ENCODE measurements at places on chromosomes 6 and 20.

DNA sequence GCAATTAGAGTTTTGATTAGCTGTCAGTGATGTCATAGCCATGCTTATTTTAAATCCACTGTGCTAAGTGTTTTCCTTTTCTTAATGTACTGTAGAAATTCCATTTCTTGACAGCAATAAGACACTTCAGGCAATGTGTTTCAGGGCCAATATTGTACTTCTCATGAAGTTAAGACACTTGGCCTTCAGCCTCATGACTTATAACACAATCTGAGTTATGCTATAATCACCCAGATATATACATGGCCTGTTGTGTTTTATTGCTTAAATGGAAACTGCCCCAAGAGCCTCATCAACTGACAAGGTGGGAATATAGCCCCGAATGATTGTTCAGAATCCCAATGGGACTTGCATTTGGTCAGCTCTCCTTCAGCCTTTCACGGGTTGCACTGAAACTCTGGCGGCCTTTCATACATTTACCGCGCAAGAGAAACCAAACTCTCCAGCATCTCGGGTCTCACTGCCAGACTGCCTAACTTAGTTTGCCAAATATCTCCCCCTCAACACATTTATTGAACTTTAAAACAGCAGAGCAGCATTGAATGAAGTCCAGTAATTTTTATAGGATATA lies 44.2 kb upstream of the TBX18 start:
- DNase-seq: no peak

DNA sequence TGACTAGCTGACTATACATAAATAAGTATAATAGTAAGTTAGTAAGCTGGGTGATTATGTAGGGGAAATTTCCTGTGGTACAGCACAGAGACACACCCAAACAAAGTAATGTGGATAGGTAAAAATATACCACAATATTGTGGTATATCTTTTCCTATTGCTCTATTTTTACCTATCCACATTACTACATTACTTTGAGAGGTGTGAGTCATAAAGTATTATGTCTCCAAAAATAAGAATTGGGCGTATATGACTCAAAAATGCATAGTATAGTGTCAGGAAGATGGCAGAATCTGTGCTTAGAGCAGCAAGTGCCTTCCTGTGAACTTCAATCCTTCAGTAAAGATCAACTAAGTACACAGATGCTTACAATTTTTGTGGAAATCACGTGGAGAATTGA lies 2.7 kb upstream of the SIRPG start:
- DNase-seq: no peak

DNA sequence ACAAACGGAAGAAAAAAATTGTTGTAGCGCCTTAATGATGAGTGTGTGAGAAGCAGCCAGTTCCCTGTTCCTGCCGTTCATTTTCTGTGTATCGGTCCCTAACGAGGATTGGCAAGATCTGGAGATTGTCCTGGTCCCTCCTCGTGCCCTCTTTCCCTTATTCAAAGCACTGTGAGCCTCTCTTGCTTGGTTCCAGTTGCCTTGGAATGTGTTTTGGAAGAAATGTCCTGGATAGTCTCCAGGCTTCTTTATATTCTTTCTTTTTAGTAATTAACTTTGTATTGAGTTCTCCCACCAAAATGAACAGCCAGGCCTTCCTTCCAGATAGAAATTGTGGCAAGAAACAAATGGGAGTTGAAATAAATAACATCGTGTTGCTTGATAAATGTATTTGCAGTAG lies 348.3 kb downstream of the CDH26 start:
- DNase-seq: no peak

DNA sequence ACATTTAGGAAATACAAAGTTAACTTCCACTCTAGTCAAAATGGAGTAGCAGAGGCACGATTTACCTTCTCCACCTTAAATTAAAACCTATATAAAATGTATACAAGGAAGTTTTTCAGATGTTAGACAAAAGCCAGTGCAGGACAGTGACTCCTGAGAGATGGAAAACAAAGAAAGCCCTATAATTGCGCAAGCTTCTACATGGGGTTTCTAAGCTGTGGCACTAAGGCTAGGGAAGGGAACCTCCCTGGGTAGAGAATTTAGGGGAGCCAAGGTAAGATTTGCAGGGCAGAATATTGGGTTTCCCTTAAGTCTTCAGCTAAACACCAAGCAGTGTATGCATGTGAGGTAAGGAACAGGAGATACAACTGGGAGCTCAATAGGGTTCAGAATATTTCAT lies 18.5 kb upstream of the ZC3H12D start:
- DNase-seq: no peak

GRCh38 chr6:158332237-158332636 lies 20.0 kb downstream of the TULP4 start:
- no peak for DNase-seq

GRCh38 chr6:35154262-35154661 lies 13.1 kb upstream of the TCP11 start:
- no peak for DNase-seq

DNA sequence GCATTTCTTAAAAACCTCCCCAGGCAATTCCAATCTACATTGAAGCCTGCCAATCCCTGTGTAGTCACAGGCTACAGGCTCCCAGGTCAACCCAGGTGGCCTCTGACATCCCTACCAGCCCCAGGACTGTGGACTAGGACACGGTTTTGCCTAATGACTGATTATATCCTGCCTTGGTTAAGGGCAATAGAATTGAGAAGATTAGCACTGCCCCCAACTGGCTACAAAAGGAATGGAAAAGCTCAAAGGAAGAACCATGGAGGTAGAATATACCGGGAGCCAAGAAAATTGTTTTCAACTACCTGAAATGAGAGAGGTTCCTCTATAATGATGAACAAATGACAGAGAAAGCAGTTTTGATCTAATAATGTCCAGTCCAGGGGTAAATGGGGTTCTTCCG lies 421.1 kb upstream of the AGPAT4 start:
- no peak for DNase-seq

DNA sequence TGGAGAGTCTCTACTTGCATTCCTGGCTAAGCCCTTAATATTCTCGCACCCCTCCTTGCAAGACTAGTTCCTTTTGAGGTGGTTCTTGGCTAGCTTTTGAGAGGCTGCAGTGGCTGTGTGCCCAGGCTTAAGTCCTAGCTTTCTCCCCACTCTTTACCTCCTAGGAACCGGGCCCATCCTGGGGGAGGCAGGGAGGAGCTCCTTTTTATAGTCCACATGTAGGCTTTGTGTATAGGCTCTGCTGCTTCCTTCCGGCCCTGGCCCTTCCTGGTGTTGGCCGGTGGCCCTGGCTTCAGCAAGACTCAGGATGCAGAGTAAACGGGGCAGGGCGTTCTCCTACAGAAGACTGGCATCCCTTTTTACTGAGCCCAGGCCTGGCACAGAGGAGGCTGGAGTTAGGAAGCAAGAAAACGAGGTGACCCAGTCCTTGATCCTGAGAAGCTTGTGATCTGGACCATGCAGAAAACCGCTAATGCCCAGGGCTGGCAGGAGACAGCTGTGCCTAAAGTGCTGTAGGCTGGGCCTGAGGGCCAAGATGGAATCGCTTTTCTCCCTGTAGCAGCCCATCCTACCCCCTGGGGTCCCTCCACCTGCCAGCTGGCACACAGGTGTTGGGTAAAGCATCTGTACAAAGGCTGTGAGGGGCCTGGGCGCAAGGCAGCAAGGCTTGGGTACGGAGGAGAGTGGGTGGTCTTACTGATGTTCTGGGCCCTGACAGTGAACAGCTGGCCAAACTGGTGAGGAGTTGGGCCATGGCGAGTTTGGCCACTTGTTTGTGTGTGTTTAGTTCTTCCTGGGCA lies 8.7 kb downstream of the PLCG1 start:
- DNase-seq: no peak

DNA sequence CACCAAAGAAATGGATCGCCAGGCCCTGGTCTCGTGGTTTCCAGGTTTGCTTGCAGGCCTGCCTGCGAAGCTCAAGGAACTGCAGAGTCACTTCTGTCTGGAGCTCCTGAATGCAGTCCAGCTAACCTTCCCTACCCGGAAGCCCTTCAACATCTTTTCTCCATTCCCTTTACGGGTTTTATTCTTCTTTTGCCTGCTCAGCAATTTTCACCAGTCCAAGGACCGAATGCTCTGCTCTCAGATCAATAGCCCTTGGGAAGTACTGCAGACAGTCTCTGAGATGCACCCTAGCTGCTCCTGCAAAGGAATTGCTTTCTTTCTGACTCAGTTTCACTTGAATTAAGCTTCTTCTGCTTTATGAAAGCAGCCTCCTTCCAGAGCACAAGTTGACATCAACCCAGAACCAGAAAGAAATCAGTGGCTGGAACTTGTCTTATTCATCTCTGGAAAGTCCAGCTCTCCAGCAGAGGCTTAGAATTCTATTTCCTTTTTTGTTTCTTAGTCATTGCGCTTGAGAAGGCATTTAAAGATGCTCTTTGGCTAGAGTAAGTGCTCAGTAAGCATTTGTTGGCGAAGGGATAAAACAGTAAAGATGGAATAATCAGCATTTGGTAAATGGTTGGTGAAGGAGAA lies 18.7 kb upstream of the YWHAB start:
- DNase-seq: no peak

DNA sequence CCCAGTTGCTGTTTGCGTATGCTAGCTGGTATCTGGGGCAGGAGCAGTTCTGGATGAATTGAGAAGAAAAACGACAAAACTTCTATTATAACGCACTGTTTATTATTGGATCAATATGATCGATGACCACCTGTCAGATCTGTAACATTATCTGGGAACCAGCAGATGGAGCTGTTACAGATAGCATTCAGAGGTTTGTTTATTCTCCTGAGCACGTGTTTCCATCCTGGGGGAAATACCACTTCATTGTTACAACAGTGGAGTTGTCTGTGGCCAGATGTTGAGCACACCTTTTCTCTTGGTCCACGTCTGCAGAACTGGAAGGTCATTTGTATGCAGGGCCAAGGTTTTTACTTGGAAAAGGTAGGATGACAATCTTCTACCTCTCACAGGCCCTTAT lies 16.0 kb upstream of the NKX2-2 start:
- no peak for DNase-seq

DNA sequence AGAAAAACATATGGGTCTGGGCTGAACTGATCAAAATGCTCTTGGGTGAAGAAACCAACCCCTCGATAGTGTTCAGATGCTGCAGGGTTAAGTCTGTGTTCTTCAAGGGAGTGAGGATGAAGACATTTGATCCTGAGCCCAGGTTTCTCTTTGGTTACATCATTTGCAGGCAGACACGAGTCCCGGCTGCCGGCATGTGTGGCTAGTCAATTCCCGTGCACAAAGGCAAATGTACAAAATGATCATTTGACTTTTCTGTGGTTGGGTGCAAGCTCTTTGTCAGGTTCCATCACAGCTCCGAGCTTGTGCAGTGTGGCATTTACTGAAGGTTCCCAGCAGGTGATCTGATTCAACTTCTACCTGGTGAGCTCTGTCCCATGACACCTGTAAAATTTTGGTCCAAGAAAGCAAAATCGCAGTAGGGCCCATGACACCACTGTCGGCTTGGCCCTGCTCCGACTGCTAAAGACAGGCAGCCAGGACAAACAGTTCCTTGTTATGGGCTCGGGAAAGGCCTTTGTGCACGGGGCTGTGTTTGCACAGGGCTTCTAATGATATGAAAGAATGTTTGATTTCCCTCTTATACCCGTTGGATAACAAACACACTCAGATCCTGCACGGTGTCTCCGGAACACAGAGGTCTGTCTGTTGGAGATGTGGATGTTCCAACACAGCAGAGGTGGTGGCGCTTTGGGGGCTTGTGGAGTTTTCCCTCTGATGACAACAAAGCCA lies 46.9 kb downstream of the GJA10 start:
- DNase-seq: no peak

DNA sequence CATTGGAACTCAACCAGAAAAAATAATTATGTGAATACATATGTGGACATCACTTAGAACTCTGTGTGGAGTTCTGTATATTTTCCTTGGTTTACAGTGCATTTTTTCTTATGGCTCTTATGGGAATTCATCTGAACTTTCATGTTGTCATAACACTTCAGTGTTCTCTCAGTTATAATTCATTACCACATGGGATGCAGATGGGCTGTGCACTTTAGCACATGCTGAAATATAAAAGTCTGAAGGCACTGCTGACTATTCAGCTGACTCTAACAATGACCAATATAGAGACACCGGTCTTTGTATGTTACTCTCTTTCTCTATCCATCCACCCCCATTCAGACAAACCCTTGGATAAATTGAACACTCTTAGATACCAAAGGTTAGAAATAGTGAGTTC lies 29.3 kb downstream of the GRIK2 start:
- DNase-seq: no peak

GRCh38 chr6:20146291-20146690 lies 66.0 kb downstream of the MBOAT1 start:
- DNase-seq: no peak

GRCh38 chr6:136137739-136138402 lies 112.2 kb downstream of the MTFR2 start:
- no peak for DNase-seq

- no peak for DNase-seq
Measured at GRCh38 chr6:157249826-157250225, 73.5 kb downstream of the TMEM242 start.

DNA sequence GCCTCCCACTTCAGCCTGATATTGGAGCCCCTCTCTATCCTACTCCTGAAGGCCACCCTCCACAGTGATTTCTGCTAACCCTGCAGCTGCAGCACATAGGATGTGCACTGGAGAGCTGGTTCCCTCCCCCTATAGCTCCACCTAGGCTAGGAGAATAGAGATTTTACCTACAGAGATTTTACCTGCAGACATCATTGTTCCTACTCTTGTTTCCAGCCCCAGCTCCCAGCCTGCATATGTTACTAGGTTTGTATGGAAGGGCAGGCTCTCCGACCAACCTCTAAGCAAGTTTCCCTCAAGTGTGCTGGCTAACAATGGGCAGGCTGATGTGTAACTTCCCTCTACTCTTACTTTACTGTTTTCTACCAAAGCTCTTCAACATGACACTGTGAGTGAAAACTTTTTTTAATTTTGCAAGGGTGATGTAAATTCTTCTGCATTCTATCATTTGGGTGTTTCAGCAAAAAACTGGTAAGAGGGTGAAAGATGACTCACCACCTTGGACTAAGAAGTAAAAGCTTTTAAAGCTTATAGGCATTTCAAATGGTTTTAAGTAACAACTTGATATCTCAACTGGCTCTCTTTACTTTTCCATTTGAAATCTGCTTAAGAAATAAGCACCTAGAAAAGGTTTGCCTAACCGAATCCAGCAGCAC lies 106.8 kb downstream of the CDK19 start:
- DNase-seq: no peak

- DNase-seq: no peak
Measured at GRCh38 chr20:45835825-45836224, 2.2 kb downstream of the SNX21 start.

DNA sequence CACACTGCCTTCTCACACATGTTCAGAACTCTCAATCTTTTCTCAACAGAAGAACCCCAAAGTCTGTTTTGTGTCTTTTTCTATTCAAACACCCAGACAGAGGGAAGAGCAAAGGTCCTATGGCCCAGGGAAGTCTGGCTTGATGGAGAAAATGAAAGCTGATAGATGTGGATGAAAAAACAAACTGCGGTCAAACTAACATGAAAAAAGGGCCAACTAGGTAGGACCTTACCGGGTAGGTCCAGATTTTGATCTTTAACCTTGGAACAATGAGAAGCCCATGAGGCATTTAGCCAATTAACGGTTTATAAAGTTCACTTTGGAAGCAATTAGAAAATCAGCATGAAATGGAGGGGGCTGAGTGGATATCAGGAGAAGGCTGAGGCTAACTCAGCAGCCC lies 507.7 kb upstream of the SLC35B3 start:
- no peak for DNase-seq
